ENCODE measurements at places on chromosomes 5 and 9.

DNA sequence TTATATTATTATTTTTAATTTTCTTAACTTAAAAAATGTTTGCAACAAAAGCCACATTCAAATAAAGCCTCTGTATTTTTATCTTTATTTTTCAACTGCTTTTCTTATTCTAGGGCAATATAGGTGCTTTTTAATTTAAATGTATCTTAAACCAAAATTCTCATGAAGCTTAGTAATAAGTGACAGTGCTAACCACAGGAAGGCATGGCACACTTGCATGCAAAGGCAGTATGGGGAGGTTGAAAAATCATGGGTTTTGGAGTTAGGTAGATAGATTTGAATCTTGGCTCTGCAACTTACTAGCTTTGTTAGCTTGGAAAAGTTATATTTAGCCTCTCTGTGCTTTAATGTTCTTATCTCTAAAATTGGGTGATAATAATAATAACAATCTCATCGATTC lies 458.0 kb downstream of the DMAC1 start:
- no peak for DNase-seq

GRCh38 chr5:170691657-170692056 lies 91.9 kb upstream of the GABRP start:
- no peak for DNase-seq

DNA sequence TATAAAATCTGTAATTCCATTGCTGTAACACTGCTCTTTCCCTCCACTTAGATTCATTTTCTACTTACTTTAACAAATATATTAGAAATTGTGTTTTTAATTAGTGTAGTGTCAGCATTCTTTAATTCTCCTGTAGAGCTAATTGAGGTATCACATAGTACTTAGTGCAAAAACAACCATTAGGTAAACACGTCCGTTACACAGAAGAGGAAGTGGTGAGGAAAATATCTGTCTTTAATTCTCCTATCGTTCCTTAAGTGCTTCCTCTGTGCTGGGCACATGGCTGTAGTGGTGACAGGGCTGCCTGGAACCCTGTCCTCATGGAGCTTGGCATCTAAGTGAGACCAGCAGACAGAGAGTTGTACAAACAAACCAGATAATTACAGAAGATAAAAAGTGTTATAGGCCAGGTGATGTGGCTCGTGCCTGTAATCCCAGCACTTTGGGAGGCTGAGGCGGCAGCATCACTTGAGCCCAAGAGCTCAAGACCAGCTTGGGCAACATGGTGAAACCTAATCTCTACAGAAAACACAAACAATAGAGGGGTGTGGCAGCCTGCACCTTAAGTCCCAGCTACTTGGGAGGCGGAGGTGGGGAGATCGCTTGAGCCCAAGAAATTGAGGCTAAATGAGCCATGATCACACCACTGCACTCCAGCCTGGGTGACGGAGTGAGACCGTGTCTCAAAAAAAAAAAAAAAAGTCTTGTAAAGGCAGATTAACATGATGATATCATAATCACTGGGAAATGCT lies 36.4 kb downstream of the PARP8 start:
- DNase-seq: no peak

DNA sequence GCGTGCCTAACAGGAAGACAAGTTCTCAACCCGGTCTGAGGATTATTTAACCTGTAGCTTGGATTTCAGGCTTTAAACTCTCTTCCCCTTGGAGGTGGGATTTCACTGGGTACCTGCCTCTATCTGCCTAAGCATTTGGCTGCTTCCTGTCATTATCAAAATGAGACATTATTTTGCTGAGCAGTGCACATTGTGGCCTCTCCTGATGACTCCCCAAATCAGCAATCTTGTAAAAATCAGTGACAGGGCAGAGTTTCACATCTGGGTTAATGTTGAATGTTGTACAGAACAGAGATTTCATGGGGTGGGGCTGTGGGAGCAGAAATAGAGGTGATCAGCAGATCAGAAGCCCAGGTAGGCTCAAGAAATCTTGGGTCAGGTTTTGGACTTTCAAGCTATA lies 605.9 kb downstream of the ELAVL2 start:
- DNase-seq: no peak

DNA sequence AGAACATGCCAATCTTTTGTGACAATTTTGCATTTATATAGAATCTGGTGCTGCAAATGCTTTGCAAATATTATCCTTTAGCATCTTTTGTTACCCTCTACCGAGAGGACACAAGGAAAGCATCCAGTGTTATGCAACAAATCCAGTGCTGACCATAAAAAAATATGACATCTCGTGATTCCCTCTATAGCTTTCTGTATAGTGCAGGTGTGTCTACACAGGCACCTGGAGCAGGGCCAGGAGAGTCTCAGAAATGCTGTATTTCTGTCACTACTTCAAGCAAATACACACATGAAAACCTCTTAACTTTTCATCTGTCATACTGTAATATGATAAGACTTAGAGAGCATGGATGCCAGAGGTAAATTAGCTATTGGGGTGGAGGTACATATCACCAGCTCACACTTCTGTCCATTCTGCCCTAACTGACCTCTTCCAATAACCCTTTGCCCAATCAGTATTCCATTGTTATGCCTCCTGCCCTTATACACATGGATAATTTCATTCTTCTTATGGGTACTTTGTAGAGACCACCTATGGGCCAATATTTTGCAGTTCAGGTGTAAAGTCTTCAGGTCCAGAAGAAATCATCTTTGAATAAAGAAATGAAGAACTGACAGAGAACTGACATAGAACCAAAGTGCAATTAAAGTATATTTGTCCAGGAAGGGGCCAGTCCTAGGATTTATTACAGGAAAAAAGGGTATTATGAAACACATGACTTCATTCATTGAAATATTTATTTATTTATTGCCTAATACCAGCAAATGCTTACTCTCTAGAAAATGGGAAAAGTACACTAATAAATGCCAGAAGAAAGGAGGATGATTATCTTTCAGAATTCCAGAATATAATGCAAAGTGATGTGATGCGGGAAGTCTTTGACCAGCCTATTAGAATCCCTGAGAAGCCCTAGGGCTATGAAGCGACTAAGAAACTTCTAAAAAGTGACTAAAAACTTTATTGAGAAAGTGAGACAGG lies 106.5 kb downstream of the EPB41L4A start:
- DNase-seq: no peak

Measured in C1 segment of cervical spinal cord (tissue), 14 donors.